ENCODE measurements at places on chromosomes 16 and 17.

DNA sequence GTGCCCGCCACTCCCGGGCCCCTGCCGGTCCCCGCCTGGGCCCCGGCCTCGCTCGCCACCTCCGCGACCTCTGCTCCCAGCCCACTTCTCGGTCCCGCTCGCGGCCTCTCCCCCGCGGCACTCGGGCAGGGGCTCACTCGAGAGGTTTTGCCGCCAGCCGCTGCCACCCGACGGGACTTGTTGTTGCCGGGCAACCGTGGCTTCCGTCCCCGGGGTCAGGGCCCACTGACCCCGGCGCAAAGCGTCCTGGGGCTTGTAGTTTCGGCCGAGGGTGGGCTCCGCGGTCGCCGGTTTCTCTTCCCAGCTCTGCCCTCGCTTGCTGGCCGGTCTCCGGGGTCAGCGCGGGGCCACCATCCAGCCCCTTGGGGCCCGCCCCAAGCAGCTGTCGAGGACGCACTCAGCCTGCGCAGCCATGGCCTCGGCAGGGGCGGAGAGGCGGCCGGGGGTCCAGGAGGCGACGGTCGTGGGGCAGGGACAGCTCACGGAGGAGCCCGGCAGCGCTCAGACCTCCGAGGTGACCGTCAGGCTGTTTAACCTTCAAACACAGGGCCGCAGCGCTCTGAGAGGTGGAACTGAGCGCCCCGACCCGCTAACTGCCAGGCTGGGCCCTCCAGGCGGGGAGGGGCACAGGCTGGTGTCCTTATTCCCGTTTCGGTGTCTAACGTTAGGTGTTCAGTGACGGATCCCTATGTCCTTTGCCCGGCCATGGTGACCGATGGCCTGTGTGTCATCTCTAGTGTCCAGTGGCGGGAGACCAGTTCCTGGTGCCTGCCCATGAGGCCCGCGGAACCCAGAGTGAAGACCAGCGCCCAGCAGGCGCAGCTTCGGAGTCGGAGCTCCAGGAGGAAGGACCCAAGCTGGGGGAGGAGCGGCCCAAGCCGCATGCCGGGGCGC lies at the start of the genes C16orf86 and ENKD1:
TSS of gene C16orf86 (plus strand) at position 256 of the 894 bp plus-strand sequence. CDS start at position 413, 157 bp downstream.
TSS of gene ENKD1 (minus strand) at position 192 of the 894 bp plus-strand sequence. CDS start 308 bp downstream, outside the sequence.
- no peaks in the 10 kb centered on the region for H3K36me3 ChIP-seq
- peak within 1 kb of the TSS; percentile 86 for H3K4me3 ChIP-seq
- H3K27me3 ChIP-seq, result no peaks in the 10 kb centered on the region

GRCh38 chr17:55668312-55668920 lies 54.2 kb downstream of the TMEM100 start:
- H3K36me3 ChIP-seq, result no peaks in the 10 kb centered on the region
- H3K4me1 ChIP-seq, result no peaks in the 10 kb centered on the region
- H3K27me3 ChIP-seq, result peaks cover under 1% of the 10 kb centered on the region
- no peak for DNase-seq
- no peak overlapping the region for H3K27ac ChIP-seq

GRCh38 chr16:84039696-84040095 lies 2.9 kb downstream of the SLC38A8 start:
- no peaks in the 10 kb centered on the region for H3K36me3 ChIP-seq
- H3K4me1 ChIP-seq, result peaks cover 3% of the 10 kb centered on the region
- DNase-seq, result no peak
- H3K27ac ChIP-seq, result no peak overlapping the region
- no peak overlapping the region for H3K4me3 ChIP-seq
- peaks cover 21% of the 10 kb centered on the region for H3K27me3 ChIP-seq

DNA sequence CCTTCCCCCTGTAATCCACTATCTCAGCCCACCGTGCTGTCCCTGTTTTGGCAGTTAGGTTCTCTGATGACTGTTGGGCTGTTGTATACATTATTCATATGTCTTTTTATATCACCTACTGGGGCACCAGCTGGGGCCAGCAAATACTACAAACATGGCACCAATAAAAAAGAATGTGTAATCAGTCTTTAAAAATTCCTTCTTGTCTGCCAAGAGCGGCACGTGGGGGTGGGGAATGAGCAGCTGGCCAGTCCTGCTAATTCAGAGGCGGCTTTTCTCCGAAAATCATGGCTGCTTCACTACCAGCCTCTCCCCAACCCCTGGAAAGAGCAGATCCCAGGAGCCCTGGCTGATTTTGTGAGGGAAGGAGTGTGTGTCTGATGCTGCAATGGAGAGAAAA lies 77.7 kb upstream of the EEF2KMT start:
- DNase-seq, result no peak
- H3K27me3 ChIP-seq, result no peaks in the 10 kb centered on the region
- H3K27ac ChIP-seq, result no peak overlapping the region
- no peaks in the 10 kb centered on the region for H3K36me3 ChIP-seq

DNA sequence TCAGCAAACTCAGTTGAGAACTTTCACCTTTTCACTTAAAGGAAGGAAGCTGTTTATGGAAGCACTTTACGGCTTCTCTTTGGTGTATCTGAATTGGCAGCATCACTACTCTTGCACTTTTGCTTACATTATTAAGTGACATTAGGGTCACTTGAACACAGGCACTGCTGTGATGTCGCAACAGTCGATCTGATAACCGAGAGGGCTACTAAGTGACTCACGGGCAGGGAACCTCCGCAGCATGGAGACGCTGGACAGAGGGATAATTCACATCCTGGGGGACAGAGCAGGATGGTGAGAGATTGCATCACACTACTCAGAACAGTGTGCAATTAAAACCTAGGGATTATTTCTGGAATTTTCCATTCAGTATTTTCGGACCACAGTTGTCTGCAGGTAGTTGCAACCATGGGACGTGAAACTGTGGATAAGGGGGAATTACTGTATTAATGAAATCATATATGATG lies 56.5 kb downstream of the DNAH2 start:
- peaks cover 11% of the 10 kb centered on the region for H3K27me3 ChIP-seq
- no peaks in the 10 kb centered on the region for H3K4me1 ChIP-seq
- DNase-seq, result no peak
- H3K27ac ChIP-seq, result no peak overlapping the region

DNA sequence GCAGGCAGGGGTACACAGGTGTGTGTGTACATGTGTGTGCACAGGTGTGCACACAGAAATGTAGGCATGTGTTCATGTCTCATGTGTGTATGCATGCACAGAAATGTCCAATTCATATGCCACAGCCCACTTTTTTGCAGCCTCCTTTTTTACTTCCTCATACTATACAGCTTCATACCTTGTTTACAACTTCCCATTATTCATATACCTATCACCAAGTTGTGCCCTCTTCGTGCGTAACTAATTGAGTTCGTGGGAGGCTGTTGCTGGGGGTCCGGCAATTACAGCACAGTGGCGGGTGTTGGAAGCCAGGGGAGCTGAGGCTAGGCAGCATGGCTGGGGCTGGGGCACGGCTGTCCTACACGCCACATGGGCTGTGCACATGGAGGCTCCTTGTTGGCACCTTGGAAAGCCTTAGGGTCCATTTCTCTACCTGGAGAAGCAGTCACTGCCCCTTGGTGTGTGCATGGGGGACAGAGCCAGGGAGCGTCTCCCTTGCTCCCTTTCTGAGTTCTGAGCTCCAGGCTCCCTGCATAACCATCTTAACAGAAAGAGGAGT lies 266.7 kb downstream of the ENGASE start:
- DNase-seq, result no peak
- H3K27ac ChIP-seq, result no peak overlapping the region
- H3K4me1 ChIP-seq, result no peaks in the 10 kb centered on the region
- no peaks in the 10 kb centered on the region for H3K36me3 ChIP-seq

DNA sequence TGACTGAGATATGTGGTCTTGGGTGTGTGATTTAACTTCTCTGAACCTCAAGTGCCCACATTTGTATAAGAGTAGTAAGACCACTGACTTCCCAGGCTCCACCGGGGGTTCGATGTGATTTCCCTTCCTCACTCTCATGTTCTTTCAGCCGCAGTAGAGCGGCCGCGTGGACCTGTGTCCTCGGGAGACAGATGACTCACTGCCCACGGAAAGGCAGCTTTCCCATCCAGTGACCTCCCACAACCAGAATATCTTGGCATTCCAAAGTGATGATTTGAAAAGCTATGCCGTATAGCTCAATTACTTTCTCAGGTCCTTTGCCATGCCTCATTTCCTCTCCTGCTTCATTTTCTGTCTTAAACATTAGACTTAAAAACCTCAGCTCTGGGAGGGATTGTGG lies 73.6 kb downstream of the IL21R start:
- DNase-seq, result no peak
- H3K27ac ChIP-seq, result no peak overlapping the region
- H3K4me1 ChIP-seq, result no peaks in the 10 kb centered on the region
- H3K4me3 ChIP-seq, result no peak overlapping the region

GRCh38 chr17:35797918-35798317 lies 2.5 kb upstream of the MMP28 start:
- DNase-seq, result no peak
- H3K4me3 ChIP-seq, result no peak overlapping the region
- H3K36me3 ChIP-seq, result no peaks in the 10 kb centered on the region
- H3K27me3 ChIP-seq, result peaks cover 53% of the 10 kb centered on the region

DNA sequence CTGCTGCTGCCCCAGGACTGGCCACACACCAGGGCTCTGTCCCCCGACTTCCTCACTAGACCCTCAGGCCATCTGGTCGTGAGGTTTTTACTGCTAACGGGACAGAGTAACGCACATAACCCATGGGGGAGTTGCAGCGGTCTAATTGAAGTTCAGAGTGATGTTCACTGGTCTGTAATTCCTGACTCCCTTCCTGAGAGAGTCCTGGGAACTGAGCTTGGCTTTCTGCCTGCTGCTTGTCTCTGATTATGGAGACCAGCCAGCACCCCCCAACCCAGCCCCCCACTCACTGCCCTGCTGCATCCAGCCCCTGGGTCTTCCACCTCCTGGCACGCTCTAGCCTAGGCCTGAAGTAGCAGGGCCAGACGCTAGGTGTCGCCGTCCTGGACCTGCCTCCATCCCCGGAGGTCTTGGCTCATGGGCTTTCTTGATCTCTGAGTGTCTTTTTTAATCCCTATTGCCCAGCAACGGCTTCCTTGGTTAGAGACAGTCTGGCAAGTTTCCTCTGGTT lies 192.9 kb downstream of the CCDC182 start:
- H3K36me3 ChIP-seq, result no peaks in the 10 kb centered on the region
- DNase-seq, result no peak
- peaks cover 3% of the 10 kb centered on the region for H3K4me1 ChIP-seq
- H3K4me3 ChIP-seq, result no peak overlapping the region

GRCh38 chr17:56540836-56541235 lies 52.7 kb upstream of the NOG start:
- no peaks in the 10 kb centered on the region for H3K36me3 ChIP-seq
- no peak overlapping the region for H3K4me3 ChIP-seq
- DNase-seq, result no peak
- H3K27me3 ChIP-seq, result no peaks in the 10 kb centered on the region

DNA sequence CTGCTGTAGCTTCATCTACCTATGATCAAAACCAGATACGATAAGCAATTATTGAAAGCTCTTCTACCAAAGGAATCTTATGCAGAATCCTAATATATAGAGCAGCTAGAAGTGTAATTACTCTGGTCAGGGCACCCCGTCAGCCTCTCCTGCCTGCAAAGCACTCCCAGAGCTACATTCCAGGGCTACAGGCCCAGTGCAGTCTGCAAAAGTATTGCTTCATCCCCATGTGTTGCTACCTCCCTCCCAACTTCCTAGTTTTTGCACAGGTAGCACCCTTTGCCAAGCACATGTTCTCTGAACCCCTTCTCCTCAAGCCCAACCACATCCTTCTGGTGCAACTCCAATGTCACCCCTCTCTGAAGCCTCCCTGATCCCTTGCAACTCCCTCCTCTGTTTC lies 7.0 kb downstream of the CES5A start:
- no peak overlapping the region for H3K4me3 ChIP-seq
- H3K36me3 ChIP-seq, result no peaks in the 10 kb centered on the region
- no peak for DNase-seq

DNA sequence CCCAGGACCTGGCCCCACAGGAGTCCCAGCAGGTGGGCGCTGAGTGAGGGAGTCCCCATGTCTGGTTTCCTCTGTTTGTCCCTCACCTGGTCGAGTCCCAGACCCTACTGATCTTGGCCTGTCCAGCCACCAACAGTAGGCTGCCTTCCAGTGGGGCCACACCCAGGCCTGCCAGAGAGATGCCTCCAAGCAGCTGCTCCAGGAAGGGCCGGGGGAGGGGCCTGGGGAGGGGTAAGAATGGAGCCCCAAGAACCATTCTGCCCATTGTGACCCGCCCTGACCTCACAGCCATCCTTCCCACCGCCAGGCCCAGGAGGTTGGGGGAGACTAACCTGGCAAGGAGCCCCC lies 736 bp downstream of the SPATA20 start:
- peak overlapping the region; percentile 83 for H3K4me3 ChIP-seq
- peaks cover 19% of the 10 kb centered on the region for H3K27me3 ChIP-seq
- peak overlapping the region; percentile 60 for H3K27ac ChIP-seq
- no peaks in the 10 kb centered on the region for H3K36me3 ChIP-seq

DNA sequence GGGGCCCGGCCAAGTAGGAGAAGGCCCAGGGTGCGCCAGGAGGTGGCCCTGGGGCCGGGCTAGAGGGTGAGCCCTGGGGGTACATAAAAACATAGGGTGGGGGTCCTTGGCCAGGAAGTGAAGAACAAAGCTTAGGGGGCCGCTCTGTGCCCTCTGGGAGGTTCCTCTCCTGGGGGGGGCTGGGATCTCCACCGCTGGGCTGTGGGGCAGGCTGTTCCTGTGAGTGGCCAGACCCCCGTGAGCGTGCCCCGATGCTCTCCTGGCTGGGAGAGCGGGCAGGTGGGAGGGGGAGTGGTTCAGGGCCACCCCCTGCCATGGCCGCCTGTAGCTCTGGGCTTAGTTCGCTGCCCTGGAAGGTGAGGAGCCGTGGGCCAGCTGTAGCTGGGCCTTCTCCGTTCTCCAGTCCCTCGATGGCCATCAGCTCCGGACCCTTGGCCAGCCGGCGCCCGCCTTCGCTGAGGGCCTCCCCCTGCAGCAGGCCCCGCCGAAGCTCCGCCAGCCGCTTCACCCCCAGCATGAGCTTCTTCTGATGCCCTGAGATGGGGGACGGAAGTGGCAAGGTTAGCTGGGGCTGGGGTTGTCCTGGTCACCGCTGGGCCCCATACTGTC lies 12.5 kb downstream of the CASKIN2 start:
- peaks cover 9% of the 10 kb centered on the region for H3K36me3 ChIP-seq
- no peak overlapping the region for H3K27ac ChIP-seq
- no peaks in the 10 kb centered on the region for H3K27me3 ChIP-seq
- no peak for DNase-seq
- H3K4me1 ChIP-seq, result no peaks in the 10 kb centered on the region

GRCh38 chr17:76566988-76567431 lies 18.6 kb downstream of the ST6GALNAC2 start:
- no peak for DNase-seq
- H3K4me1 ChIP-seq, result peaks cover 10% of the 10 kb centered on the region
- no peaks in the 10 kb centered on the region for H3K27me3 ChIP-seq
- H3K4me3 ChIP-seq, result no peak overlapping the region
- H3K36me3 ChIP-seq, result peaks cover 35% of the 10 kb centered on the region

- no peak for DNase-seq
- H3K4me1 ChIP-seq, result no peaks in the 10 kb centered on the region
- no peaks in the 10 kb centered on the region for H3K36me3 ChIP-seq
- H3K27ac ChIP-seq, result no peak overlapping the region
- H3K4me3 ChIP-seq, result no peak overlapping the region
- H3K27me3 ChIP-seq, result peaks cover 9% of the 10 kb centered on the region
Observed at GRCh38 chr17:325270-326009, 27.2 kb downstream of the RPH3AL start.
